ENCODE measurements at places on chromosomes 4 and X. TPM values are rescaled to one million over a fixed set of nuclear protein-coding genes. Genes with fewer than 3 reads are reported as not detected.

The RHOH gene
- total RNA-seq: not detected

The TMSB15C gene
- 6.2 TPM for total RNA-seq

The TENM3 gene
- total RNA-seq: 5.8 TPM

The FGG gene
- not detected for total RNA-seq

The TRIM60 gene
- total RNA-seq: not detected

The TREX2 gene
- total RNA-seq: 1.9 TPM

The LGI2 gene
- total RNA-seq: 0.12 TPM

The CC2D2A gene
- 20.5 TPM for total RNA-seq

The CT47B1 gene
- not detected for total RNA-seq

The BST1 gene
- 3.1 TPM for total RNA-seq

The GLRA3 gene
- total RNA-seq: under 0.01 TPM

The MAN2B2 gene
- total RNA-seq: 11.2 TPM

The SLC34A2 gene
- total RNA-seq: not detected

The MGARP gene
- 3.1 TPM for total RNA-seq

The ANXA5 gene
- 778 TPM for total RNA-seq
